Heart right ventricle (tissue), 16 donors: ENCODE measurements at places on chromosomes 2 and 18. TPM values are rescaled to one million over a fixed set of nuclear protein-coding genes. Genes with fewer than 3 reads are reported as not detected.
A peak's percentile ranks its signal among the peaks of the same experiment; 100 is the strongest.

DNA sequence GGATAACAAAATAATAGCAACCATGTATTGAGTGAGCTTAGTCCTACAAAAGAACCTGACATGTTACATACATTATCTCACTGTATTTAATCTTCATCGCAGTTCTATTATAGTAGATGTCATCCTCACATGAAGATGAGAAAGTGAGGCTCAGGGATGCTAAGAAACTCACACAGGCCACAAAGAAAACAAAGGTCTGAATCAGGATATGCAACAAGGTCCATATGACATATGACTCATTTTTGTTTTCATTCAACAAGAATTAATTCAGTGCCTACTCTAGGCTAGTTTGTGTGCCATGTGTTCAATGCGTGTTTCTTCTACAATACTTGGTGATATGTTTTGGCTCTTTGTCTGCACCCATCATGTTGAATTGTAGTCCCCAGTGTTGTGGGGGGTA lies 219.7 kb upstream of the EPHA4 start:
- no peak for DNase-seq

DNA sequence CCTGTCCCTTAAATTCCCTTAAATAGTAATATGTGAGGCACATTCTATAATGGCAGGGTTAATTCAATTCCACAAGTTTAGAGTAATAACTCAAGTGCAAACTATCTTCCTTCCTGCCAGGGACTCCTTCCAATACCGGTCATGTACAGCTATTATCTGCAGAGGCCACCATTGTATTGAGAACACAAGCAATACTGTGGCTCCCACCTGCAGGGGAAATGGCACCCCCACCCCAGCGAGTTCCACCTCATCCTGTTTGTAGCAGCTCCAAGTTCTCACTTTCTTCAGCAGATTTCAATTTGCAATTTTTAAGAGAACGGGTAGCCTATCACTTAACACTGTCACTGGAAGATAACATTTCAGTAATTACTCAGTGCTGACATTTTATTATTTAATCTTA lies 172.1 kb upstream of the PID1 start:
- no peak for DNase-seq

- DNase-seq = peak; percentile 51
Observed at GRCh38 chr2:129929321-129930290, 49.9 kb upstream of the RAB6C start.

GRCh38 chr2:85924522-85924921 lies 35.7 kb upstream of the ST3GAL5 start:
- peak; percentile 51 for DNase-seq

- no peak for DNase-seq
Observed at GRCh38 chr2:23707096-23707495, 219.8 kb downstream of the ATAD2B start.

The COX7A2L gene
- 106 TPM for total RNA-seq

The NETO1 gene
- total RNA-seq = not detected

GRCh38 chr2:229169751-229170150 lies 101.3 kb downstream of the PID1 start:
- no peak for DNase-seq

The HOXD13 gene
- total RNA-seq = not detected

The FAM110C gene
- total RNA-seq = 3.0 TPM

GRCh38 chr2:144431392-144431783 lies 88.5 kb downstream of the ZEB2 start:
- no peak for DNase-seq
